ENCODE measurements at places on chromosomes 7 and 10.

DNA sequence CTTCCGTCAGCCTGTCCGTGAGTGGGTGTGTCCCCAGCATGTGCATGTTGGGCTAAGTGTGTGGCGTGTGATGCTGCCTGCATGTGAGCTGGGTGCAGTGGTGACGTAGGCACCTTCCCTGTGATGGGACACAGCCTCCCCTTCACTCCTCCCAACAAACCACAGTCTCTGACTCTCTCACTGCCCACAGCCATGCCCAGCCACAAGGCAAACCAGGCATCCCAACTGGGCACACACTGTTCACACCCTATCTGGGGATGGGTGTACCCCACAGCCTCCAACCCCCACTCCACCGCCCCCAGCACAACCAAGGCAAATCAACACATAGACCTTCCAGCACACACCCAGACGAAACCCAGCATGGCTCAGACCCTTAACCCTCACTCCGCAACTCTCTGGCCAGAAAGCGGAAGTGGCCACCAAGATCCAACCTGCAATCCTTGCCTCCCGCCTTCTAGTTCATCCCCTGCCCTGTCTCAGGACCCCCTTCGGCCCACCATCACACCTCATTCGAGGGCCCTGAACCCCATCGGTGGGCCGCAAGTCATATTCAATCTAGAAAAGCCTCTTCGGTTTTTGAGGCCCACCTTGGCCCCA is 10.4 kb downstream of the PSD start:
- DNase-seq, result no peak

GRCh38 chr10:91339729-91340128 is 70.4 kb upstream of the HECTD2 start:
- no peak for DNase-seq

GRCh38 chr10:121232494-121232893 is 365.8 kb downstream of the FGFR2 start:
- DNase-seq, result no peak

DNA sequence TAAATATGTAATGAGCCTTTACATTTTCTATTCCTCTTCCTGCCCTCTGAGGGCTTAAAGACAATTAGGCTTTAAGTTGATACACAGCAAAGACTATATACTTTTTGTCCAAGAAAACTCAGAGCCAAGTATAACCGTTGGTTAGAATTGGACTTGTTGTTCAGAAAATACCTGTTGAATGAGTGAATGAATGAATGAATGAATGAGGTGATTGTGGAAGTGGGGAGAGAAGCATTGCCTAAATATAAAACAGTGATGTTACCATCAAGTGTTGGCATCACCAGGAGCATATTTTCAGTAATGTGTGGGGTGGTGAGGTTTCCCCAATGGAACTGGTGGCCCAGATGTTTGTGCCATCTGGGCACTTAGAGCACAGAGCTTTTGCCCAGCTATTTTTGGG is 106.9 kb downstream of the AOAH start:
- no peak for DNase-seq

GRCh38 chr7:83976302-83976701 is 218.3 kb downstream of the SEMA3A start:
- DNase-seq, result peak; percentile 79

- DNase-seq, result no peak
These were observed 35.6 kb downstream of the FAM20C start for GRCh38 chr7:227926-228325.

DNA sequence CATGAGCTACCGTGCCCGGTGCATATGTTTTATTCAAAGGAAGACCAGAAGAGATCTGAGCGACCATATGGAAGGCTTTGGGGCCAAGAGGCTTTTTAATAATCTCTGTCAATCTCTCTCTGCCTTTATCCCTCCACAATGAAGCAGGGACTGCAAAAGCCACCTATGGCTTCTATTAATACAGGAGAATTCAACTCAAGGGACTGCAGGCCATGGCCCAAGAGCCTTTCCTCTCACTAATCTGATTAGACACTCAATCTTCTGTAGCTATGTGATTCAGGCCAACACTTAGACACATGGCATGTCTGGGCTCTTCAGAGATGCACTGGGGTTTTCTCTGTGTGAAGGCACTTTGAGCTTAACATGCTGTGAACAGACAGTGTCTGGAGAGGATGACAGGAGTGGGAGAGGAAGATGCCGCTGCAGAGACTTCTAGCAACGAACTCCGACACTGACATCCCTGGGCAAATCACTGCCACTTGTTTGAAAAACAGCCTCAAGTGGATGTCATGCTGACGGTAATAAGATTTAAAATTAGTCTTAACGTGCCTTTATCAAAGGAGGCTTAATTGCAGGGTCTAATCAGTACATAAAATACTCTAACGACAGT is 114.4 kb upstream of the AOAH start:
- DNase-seq, result no peak

- DNase-seq, result peak; percentile 39
These were observed 98.7 kb downstream of the POLL start for GRCh38 chr10:101489355-101489754.

GRCh38 chr10:33298110-33298509 is 36.4 kb downstream of the NRP1 start:
- no peak for DNase-seq

GRCh38 chr7:149868623-149869290 is 5.0 kb upstream of the ATP6V0E2 start:
- no peak for DNase-seq

DNA sequence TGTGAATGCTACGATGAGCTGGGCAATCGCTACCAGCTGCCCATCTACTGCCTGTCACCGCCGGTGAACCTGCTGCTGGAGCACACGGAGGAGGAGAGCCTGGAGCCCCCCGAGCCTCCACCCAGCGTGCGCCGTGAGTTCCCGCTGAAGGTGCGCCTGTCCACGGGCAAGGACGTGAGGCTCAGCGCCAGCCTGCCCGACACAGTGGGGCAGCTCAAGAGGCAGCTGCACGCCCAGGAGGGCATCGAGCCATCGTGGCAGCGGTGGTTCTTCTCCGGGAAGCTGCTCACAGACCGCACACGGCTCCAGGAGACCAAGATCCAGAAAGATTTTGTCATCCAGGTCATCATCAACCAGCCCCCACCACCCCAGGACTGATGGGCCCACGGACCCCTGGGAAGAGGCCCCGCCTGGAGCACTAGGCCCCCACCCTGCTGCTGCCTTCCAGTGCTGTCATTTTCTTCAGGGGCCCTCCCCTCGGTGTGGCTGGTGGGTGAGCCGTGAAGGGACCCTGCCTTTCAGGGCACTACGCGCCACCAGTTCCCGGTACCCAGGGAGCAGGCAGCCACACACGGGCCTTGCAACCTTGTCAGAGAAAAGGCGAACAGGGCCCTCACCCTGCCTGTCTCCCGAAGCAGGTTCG is 2.3 kb upstream of the ANKRD2 start:
- DNase-seq, result no peak

DNA sequence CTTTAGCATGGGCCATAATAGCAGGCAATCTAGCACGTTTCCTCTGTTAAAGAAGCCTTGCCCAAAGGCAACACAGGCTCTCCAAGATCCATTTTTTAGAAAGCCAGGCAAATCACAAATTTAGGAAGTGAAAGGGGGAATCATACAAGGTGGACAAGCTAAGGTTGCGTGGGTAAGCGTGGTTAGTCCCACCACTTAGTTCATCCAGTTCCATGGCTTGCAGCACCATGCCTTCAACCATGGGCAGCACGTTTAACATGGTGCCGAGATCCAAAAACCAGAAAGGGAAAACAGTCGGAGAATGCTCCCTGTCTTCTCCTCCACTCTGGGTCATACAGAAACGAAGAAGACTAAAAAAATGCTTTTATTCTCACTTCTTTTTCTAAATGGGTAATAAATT is 234.4 kb upstream of the IMMP2L start:
- peak; percentile 13 for DNase-seq

DNA sequence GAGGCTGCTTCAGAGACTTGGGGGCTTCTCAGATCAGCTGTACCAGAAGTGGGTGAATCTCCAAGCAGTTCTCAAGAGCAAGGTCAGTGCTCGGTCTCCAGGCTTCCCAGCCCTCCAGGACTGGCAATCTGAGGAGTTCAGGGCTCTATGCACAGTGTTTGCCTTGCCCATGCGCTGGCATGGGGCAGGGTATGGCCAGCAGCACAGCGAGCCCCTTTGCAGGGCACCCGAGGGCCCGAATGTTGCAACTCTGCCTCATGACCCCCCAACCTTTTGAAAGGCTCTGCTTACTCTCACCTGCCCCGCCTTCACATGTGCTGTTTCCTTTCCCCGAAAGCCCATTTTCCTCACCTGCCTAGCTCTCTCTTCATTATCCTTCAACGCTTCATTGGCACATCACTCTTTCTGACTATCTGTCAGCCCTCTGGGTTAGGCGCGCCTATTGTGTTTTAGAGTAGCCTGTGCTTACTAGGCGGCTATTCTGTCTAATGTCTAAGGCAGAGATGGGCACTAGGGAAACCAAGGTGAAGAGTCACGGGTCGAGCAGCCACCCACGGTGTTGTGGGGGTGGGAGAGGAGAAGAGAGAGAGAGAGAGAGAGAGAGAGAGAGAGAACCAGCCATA is 83.6 kb downstream of the WDFY4 start:
- DNase-seq, result no peak

DNA sequence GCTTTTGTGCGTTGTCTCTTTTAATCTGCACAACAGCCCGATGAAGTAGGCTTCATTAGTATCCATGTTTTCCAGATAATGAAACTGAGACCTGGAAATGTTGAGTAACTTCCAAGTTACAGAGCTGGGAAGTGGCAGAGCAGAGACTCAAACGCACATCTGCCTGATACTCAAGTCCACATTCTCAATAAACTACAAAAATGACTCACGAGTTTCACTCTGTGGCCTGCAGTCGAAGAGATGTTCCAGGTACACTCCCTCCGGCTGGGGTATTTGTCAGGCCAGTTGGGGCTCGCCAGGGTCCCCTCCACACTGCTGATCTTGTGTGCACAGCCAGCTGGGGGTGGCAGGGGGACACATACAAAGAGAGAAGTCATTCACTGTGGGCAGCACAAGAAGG is 17.7 kb upstream of the OPALIN start:
- DNase-seq, result no peak

DNA sequence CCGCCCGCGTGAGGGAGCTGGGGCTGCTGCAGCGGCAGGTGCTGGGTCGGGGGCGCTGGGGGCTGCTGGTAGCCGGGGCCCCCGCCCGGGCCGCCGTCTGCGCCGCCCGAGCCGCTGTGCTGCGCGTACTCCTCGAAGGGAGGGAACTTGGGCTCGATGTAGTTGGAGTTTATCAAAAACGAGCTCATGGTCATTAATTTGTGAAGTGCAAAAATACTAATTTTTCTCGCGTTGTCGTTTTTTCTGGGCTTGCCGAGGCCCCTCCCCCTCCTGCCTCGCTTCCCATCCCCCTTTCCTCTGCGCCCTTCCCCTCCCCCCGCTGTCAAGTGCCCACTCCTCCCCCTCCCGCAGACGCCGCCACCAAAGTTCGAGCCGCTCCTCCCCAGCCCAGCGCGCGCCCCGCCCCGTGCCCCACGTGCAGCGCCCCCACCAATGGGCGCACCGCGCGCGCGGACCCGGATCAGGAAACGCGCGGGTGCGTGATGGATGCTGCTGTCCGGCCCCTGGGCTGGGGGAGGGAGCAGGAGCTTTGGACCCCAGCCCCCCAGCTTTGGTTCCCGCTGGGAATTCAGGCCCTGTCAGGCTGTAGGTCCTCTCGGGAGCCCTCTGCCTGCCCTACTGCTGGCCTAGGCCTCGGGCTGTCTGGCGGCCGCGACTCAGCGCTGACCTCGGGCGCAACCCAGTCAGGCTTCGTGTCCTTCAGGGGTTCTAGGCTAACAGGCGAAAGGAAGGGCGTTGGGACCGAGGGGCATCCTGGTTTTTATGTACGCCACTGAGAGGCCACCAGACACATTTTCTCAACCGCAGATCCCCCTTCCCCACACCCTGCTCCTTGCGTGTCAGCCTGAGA is at the start of gene HOXA4:
TSS of gene HOXA4 (minus strand) at position 218 of the 850 bp plus-strand sequence. CDS start at position 194, 24 bp downstream.
- peak; percentile 90 for DNase-seq

GRCh38 chr7:138864667-138865066 is 66.7 kb upstream of the ATP6V0A4 start:
- DNase-seq, result no peak

DNA sequence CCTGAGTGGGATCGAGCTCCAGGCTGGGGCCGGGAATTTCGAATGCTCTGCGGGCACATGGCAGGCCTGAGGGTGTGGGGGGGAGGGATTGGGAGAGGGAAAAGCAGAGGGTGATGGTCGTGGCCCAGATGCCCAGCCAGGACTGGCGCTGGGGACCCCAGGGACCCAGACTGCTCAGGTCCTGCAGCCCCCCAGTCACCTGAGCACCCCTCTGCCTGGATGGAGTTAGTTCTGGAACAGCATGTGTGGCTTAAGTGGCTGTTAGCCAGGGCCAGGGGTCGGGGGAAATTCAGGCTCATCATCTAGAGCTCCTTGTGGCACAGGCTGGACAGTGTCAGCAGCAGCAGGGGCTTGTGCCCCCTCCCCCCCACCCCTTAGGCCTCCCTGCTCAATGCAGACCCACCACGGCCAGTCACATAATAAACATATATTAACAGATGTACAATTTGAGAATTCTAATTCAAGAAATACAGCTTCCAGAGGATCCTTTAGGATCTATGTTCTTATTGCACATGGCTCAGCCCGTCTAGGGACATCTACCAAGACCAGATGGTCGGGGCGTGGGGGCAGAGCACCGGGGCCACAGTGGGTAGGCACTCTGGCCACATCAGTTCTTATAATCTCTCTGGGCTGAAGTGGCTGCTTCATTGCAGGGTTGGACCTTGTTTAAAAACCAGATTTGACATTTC is 22.2 kb downstream of the DNAJB12 start:
- DNase-seq, result peak; percentile 61

GRCh38 chr7:28217143-28217542 is 36.5 kb upstream of the JAZF1 start:
- DNase-seq, result no peak

DNA sequence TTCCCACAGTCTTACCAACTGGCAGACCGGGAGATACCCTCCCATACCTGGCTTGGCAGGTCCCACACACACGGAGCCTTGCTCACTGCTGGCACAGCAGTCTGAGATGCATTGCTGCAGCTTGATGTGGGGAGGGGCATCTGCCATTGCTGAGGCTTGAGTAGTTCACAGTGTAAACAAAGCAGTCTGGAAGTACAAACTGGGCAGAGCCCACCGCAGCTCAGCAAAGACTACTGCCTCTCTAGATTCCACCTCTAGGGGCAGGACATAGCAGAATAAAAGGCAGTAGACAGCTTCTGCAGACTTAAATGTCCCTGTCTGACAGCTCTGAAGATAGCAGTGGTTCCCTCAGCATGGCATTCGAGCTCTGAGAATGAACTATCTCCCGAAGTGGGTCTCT is 69.6 kb upstream of the RELN start:
- DNase-seq, result no peak

DNA sequence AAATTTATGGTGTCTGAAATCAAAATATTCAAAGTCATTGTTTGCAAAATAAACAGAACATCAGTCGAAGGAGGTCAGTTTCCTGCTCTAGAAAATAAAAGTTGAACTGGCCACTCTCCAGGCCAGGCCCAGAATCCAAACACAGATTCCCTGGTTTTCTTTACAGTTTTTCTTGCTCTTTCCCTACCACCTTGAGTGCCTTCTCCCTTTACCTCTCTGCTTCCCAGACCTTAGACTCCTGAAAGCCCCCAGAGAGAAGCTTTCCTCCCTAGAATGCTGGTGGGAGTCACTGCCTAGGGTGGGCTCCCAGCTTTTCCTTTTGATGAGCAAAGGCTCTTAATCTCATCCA is 6.1 kb downstream of the DNTT start:
- no peak for DNase-seq
